ENCODE measurements at places on chromosomes 6 and 20.

- no peak for DNase-seq
Measured at GRCh38 chr20:60667641-60668040, 584.4 kb upstream of the CDH4 start.

DNA sequence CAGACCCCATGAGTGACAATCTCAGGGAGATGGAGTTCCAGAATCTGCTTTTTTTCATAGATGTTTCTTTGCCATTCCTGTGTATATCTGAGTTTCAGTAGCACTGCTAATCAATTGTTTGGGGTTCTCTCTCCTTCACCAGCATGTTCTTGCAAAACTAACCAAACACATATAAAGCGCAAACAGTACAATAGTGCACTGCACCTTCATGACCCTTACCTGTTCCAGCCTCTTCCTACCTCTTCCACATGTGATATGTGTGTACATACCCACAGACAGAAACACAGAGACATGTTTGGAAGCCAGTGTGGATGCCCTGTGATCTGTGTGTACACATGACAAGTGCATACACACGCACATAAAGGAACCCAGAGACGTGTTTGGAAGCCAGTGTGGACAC, 1.8 kb upstream of the CEP43 start:
- no peak for DNase-seq

GRCh38 chr20:631101-631500, 21.0 kb upstream of the TCF15 start:
- DNase-seq = no peak

DNA sequence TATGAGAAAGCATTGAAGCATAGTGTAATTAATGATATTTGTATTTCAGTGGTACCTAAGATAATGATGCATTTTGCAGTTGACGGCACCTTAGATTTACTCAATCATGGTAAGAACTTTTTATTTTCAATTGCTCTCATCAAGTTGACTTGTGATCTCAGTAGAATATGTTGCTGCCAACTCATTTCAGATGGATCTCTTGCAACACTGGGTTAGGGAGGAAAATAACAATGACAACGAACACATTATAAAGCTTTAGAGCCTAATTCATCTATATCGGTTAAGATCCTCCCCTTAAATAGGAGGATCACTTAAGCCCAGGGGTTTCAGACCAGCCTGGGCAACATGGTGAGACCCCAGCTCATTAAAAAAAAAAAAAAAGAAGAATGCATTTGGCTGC, 18.0 kb upstream of the TBC1D22B start:
- DNase-seq = no peak

- no peak for DNase-seq
Measured at GRCh38 chr6:135088281-135088680, 33.7 kb upstream of the HBS1L start.

GRCh38 chr20:20188647-20189046, 136.3 kb downstream of the CFAP61 start:
- DNase-seq = no peak

- no peak for DNase-seq
Measured at GRCh38 chr6:130811932-130812331, 15.3 kb upstream of the SMLR1 start.

GRCh38 chr6:34926655-34927054, 37.6 kb downstream of the ANKS1A start:
- DNase-seq = no peak
